ENCODE measurements at places on chromosomes 1 and 21.

- DNase-seq, result no peak
Measured at GRCh38 chr1:3101124-3101939, 32.3 kb downstream of the PRDM16 start.

- no peak for DNase-seq
Measured at GRCh38 chr1:222547260-222547614, 667 bp downstream of the HHIPL2 start.

DNA sequence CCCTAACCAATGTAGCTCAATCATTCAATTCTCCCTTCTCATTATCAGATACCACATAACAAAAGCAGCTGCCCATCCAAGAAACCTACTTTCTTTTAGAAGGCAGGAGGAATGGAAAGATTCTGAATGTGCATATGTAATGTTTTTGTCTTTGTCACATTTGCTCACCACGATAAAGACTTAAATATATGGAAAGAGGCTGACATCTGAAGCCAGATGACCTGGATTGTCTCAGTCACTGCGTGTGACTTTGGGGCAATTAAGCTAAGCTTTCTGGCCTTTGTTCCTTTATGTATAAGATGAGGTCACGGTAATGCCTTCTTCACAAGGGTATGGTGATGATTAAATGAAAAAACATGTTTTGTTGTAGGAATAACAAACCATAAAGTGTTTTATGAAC, 42.6 kb downstream of the LRRC52 start:
- no peak for DNase-seq

- no peak for DNase-seq
Measured at GRCh38 chr1:55071477-55071876, 32.1 kb downstream of the PCSK9 start.

DNA sequence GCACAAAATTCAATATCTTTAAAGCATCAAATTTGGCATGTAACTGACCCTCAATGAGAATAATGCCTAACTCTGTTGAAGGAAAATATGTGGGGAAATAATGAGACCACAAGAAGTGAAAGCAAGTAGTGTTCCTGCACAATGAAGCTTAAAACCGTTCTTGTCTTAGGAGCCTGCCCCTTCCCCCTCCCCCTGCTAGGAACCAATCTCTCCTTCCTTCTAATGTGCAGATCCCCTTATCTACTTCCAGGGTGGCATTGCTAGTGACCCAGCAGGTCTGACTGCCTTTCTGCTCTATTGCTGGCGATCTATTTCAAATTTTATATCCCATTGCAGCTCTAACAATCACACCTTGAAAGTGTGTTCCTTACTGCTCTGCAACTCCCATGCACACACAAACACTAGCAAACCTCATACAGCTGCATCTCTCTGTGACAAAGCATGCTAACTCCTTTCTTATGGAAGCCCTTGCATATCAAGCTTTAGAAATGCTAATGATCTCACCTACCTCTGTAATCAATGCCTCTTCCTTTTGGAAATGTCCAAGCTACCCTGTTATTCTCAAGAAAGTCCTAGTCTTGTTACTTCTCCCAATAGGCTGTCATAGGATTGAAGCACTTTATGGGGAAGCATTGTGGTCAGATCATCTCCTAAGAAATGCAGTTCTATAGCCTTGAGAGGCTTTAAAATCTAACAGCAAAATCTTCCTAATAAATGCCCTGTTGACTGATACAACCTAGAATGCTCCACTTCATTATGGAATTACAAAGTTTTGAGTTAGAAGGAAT, 26.5 kb downstream of the BCL9 start:
- no peak for DNase-seq

DNA sequence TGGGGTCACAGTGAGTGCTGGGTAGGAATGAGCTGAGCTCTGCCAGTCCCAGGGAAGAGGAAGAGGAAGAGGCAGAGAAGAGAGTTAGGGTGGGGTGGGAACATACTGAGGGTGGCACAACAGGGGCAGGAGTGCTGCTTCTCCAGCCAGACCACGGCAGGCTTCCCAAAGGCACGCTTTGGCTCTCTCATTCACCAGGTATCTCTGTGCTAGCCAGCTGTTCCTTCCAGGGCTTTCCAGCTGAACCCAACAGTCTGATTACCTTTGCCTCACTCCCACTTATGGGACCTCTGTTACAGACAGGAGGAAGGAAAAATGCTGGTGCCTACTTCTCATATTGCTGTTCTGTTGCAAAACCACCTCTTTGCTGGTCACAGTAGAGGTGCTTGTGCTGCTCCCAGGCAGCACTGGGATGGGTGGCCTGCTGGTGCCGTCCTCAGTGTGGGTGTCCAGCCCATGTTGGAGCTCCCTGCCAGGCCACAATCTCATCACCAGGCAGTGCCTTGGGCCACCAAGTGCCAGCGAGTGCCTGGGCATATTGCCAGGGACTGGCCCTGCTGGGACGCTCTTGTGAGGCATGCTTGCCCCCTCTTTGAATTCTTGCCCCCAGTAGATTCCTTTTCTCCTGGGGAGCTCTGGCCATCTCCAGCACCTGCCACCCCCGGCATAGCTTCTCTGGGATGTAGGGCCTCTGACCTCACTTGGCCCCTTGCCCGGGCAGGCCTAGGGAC, 2.1 kb downstream of the ADORA1 start:
- no peak for DNase-seq

GRCh38 chr1:113153116-113153803, 80.3 kb downstream of the LRIG2 start:
- DNase-seq, result no peak

GRCh38 chr1:25661043-25661815, 44.6 kb downstream of the MAN1C1 start:
- no peak for DNase-seq

GRCh38 chr1:90133133-90133532, 138.2 kb downstream of the ZNF326 start:
- peak; percentile 24 for DNase-seq

GRCh38 chr1:30315185-30315960, 408.0 kb downstream of the MATN1 start:
- DNase-seq, result no peak

GRCh38 chr1:194629011-194629410, 1442.6 kb upstream of the B3GALT2 start:
- DNase-seq, result no peak

DNA sequence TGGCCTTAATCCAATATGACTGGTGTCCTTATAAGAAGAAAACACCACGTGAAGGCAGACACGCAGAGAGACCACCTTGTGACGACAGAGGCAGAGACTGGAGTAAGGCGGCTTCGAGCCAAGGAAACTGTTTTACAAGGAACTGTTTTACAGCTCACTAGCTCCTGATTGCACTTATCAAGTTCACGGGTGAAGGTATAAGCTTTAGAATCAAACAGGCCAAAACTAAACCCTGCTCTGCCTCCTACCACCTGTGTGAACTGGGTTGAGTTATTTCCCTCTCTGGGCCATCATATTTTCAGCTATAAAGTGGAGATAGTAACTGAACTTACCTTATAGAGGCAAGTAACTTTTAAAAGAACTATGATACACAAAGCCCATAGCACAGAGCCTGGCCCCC, 166.9 kb upstream of the NFIA start:
- no peak for DNase-seq

- no peak for DNase-seq
Measured at GRCh38 chr21:42093991-42094421, 22.9 kb downstream of the UMODL1 start.

GRCh38 chr1:176211396-176212165, 4.5 kb upstream of the COP1 start:
- DNase-seq, result no peak

GRCh38 chr1:48462716-48463302, 9.2 kb downstream of the SPATA6 start:
- no peak for DNase-seq

Data from left lung (tissue), 14 donors.